Kasumi-1 (cell line): ENCODE measurements at places on chromosomes 2 and 18.

DNA sequence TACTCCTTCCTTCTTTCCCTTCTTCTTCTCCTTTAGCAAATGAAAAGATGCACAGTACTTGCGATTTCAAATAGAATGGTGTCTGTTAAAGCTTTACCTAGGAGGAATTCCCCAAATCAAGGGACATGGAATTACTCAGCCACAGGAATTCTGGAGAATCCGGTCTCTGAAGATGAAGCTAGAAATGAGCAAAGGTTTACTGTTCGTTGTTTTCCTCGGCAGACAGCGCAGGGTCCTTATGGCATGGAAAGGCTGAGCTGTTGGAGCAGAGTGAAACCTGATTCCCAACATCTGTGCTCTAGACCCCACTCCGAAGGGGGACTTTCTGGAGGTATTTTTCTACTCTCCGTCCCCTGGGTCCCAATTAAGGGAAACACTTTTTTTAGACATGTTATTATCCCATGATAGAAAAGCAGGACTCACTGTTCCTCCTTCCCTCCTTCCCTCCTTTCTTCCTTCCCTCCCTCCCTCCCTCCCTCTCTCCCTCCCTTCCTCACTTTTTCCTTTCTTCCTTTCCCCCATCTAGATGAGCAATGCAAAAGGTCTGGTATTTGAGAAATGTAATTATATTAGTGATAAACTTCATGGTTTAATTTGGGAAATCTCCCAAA is 47.1 kb downstream of the CDCA7 start:
- DNase-seq = no peak

DNA sequence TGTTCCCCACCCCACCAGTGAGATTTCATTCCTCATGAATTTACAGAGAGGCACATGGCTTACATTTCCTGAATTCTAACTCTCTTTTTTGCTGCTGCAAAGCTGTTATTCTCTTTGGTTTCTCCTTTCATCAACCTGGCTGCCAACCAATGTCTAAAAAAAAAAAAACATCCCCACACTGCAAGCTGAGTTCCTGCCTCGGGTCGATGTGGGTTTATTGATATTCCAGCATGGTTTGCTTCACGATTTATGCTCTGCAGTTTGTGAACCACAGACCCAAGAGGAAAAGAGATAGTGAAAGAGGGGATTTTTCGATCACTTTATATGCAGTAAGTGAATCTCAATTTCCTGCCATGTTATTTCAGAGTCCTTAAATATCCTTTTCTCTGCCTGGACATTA is 363.6 kb downstream of the LPIN1 start:
- DNase-seq = peak; percentile 14

DNA sequence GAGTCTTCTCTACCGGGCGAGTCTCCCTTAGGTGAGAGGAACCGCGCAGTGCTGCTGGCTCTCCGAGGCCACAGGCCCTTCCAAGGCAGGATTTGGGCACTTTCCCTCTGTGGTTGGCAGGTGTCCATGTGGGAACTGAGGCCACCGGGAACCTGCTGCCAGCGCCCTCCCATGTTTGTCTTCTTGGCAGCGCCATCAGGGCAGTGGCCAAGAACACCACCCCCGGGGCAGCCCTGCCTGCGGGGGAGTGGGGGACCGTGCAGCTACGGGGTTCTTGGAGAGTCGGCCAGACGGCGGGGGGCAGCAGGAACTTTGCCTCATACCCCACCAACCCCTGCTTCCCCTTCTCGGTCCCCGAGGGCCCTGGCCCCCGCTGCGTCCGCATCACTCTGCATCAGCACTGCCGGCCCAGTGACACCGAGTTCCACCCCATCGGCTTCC is 10.0 kb downstream of the CAPN10 start:
- DNase-seq = no peak

DNA sequence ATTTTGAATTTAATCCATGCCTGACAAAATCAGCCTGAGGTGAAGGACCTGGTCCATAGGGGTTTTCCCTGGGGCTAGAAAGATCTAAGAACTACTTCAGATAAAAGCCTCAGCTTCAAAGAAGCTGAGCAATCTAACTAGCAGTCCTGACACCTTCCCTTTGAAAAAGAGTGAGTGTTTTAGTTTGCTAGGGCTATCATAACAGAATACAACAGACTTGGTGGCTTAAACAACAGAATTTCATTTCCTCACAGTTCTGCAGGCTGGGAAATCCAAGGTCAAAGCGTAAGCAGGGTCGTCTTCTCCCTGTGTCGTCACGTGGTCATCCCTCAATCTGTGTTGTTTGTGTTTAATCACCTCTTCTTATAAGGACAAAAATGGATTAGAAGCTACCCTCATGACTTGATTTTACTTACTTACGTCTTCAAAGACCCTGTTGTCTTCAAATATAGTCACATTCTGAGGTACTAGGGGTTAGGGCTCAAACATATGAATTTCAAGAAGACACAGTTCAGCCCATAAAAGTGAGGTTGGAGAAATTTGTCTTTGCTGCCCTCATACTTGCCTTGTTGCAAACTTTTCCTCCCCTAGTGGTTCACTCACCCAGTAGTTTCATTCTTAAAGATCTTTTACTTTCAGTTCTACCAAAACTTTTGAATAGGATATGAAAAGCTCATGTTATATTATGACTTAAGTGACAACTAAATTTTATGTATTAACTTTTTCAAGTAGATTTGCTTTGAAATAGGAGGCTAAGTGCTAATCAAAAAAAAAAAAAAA is 673.8 kb downstream of the ARHGAP15 start:
- DNase-seq = no peak

GRCh38 chr18:25648716-25649260 is 296.8 kb upstream of the ZNF521 start:
- DNase-seq = no peak

DNA sequence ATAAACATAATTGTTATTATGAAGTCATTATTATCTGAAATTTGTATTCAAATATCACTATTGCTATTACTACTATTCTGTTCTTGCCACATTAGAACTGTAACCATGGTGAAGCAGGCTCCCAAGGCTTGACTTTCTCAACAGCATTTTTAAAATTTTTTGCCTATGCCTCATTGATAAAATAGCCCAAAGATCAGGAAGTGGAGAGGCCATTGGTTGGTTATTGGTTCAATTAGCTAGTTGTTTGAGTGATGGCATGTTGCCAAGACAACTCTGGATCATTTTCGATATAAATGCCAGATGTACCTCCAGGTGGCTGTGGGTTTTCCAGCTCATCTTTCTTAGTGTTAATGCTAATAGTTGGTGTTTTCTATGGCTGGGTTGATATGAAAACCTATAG is 513.5 kb downstream of the TRIB2 start:
- no peak for DNase-seq

GRCh38 chr18:45910405-45911023 is 56.6 kb downstream of the EPG5 start:
- DNase-seq = peak; percentile 64

DNA sequence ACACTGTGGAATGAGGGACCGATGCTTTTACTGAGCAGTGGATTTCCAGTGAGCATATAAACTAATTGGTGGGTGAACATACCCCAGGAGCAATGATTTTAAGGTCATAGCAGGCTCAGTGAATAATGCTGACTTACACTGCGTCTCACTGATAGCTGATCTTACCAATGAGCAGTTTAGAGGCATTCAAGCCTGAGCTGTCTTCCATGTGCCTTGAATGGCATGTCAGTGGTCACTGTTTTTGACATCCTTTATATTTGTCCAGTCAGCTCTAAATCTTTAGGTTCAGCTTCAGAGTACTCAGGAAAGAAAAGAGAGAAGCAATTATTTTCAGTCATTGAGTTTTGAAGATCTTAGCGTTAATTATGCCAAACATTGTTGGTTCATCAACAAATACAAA is 88.3 kb downstream of the CAMKMT start:
- DNase-seq = no peak

GRCh38 chr18:32175265-32175664 is 14.6 kb upstream of the MEP1B start:
- no peak for DNase-seq

DNA sequence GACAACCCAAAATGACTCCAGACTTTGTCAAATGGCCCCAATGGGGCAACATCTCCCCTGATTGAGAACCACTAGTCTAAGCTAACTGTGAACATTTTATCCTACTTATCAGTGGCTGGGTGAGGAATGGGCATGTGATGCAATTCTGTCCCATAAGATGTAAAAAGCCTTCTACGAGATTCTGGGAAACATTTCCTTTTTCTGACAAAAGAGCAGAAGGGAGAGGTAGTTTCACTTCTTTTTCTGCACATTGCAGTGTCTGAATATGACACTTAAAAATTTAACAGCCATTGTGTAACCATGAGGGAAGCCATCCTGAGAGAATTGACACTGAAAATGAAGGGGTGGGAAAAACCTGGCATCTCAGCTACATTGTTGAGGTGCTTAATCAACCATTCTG is 17.3 kb upstream of the MARCHF4 start:
- DNase-seq = no peak

DNA sequence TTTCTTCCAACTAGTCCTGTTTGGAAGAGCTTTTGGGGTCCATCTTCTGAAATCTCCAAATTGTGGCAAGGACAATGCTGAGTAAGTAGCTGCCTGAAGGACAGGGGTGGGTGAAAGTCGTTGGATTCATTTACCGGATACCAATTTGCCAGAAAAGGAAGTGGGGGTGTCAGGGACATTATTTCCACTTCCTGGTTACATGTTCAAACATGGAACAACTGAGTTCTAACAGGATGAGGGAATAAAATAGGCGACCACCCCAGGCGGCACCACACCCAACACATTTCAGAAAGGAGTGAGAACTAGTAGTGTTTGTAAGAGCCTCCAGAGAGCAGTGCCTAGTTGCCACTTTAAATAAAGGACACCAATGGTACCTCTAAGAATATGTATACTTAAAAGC is 158.6 kb upstream of the SERTAD2 start:
- DNase-seq = peak; percentile 38

GRCh38 chr2:132773331-132773730 is 103.3 kb upstream of the LYPD1 start:
- no peak for DNase-seq

DNA sequence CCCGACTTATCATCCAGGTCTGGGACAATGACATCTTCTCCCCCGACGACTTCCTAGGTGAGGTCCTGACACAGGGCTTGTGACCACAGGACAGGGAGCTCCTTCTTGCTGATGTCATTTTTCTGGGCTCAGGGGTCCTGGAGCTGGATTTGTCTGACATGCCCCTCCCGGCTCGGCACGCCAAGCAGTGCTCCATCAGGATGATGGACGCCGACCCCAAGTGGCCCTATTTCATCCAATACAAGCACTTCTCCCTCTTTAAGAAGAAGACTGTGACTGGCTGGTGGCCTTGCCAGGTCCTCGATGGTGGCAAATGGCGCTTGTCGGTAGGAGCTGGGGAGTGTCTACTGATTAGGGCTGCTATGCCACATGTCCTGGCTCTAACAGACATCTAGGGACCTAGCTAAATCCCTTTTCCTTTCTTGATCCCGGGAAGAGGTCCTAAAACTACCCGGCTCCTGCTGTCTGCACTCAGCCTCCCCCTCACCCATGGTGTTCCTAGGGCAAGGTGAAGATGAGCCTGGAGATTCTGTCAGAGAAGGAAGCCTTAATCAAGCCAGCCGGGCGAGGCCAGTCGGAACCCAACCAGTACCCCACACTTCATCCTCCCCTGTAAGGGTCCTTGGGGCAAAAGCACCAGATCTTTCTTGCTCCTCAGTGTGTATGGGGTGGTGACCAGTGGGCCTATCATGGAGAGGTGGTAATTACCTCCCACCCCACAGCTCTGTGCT is 36.7 kb downstream of the LMAN2L start:
- no peak for DNase-seq

- no peak for DNase-seq
Measured at GRCh38 chr2:201930043-201930442, 103.6 kb upstream of the FZD7 start.

- DNase-seq = no peak
Measured at GRCh38 chr2:4903656-4904348, 788.4 kb upstream of the SOX11 start.

DNA sequence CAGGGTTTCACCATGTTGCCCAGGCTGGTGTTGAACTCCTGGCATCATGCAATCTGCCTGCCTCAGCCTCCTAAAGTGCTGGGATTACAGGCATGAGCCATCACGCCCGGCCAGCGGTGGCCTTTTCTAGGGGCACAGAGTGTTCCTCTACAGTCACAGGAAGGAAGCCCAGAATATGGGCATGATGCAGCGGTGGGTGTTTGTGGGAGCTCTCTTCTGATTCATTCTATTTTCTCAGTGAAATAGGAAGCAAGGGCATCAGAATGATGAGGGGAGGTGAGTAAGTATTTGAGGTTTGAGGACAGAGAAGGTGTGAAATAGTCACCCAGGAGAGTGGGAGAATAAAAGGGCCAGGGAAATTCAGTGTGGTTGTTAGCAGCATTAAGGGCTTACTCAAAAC is 70.3 kb upstream of the PSME4 start:
- DNase-seq = no peak

DNA sequence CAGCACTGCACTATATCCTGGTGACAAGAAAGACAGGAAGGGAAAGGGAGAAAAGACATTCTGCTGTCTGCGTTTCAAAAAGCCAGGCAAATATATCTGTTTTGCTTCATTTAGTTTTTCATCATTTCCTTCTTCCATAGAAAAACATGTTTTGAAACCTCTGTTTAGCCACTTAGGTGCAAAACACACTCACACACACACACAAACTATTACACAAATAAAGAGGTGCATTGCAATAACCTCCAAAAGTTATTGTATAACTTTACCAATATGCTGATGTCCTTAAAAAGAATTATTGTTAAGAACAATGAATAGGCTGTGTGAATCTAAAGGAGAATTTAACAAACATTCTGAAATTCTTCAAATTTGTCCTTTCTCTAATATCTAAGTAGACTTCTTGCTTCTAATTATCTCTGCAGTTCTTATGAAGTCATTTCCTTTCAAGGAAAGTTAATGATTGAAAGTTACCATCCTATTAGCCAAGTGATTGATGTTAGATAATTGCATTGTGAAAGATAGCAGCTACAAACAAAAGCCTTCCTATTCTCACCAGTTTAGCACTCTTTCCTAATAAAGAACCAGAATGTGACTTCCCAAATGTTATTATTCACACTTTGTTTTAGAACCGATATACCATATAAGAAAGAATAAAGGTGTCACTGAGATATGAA is 516.7 kb downstream of the KCNJ3 start:
- no peak for DNase-seq

DNA sequence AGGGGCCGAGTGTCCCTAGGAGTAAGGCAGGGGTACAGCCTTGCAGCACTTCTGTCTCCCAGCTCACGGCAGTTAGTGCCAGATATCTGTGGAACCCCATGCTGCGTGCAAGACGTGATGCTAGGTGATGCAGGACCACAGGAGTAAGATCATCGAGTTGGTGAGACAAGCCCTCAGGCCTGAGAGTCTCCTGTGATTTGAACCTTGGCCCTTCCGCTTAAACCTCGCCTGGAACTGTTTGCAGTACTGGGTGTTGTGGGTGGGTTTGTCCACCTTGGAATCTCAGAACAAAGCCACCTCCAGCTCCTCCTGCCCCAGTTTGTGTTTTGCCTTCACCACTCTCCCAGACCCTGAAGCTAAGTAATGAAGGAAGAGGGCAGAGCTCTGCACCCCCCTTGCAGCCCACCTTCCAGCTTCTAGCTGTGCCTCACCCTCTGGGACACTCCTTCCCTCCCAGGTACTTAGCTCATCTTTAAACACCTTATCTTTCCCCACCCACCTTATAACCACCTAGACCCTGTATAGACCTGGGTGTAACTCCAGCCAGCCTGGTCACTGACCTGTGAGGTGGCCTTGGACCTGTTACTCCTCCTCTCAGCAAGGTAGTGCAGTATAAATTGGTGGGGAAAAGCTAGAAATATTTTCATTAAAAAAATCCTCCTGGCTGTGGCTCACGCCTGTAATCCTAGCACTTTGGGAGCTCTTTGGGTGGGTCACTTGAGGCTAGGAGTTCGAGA is 6.6 kb downstream of the CNNM4 start:
- no peak for DNase-seq
